ENCODE measurements at places on chromosomes 1 and 21.

- DNase-seq, result no peak
Observed at GRCh38 chr1:201019321-201019977, 4.1 kb downstream of the KIF21B start.

- DNase-seq, result no peak
Observed at GRCh38 chr1:50724626-50725286, 235.3 kb downstream of the FAF1 start.

GRCh38 chr1:216356945-216357344 is 66.3 kb downstream of the USH2A start:
- no peak for DNase-seq

- DNase-seq, result no peak
Observed at GRCh38 chr1:158607296-158607695, 2.2 kb downstream of the OR10Z1 start.

DNA sequence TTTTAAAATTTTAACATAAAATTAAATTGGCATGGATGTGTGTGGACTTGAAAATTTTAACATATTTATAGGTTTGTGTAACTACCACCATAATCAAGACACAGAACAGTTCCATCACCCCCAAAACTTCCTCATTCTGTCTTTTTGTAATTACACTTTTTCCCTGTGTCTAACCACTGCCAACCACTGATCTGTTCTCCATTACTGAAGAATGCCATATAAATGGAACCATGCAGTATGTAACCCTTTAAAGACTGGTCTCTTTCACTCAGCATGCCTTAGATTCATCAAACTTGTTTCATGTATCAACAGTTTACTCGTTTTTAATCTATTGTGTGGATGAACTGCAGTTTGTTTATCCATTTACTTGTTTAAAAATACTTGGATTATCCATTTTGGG is 13.0 kb upstream of the AHCYL1 start:
- no peak for DNase-seq

DNA sequence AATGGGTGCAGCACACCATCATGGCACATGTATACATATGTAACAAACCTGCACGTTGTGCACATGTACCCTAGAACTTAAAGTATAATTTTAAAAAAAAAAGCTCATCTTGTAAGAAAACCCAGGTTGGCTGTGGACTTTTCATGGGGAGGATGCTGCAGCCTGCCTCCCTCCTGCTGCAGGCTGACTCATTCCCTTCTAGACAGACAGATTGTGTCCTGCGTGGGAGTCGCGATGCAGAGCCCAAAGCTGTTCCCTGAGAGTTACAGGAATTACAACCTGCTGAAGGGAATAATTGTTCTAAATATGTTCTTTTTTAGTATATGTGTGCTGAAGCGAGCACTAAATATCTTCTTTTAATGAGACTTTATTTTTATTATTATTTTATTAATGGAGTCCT is 93.2 kb downstream of the TBX19 start:
- DNase-seq, result no peak

GRCh38 chr21:44923480-44924084 is 2.9 kb upstream of the ITGB2 start:
- DNase-seq, result no peak

GRCh38 chr1:162704673-162705424 is 72.6 kb downstream of the DDR2 start:
- DNase-seq, result no peak

GRCh38 chr1:107532318-107532717 is 391.5 kb downstream of the NTNG1 start:
- no peak for DNase-seq

DNA sequence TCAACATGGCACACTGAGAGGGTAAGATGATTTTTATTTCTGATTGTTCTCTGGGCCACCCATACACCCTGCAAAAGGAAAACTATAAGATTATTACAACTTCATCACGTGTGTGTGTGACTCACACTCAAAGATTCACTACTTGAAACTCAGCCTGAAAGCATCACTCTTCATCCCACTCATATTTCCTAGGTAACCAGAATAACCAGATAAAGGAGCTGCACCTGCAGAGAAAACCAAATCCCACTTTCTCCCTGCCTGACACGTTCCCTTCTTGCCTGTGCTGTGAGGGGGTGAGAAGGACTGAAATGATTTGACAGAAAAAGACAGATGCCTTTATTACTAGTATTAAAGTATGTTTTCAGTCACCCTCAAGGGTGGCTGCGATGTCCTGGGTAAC is 131.6 kb downstream of the TGFBR3 start:
- DNase-seq, result no peak

DNA sequence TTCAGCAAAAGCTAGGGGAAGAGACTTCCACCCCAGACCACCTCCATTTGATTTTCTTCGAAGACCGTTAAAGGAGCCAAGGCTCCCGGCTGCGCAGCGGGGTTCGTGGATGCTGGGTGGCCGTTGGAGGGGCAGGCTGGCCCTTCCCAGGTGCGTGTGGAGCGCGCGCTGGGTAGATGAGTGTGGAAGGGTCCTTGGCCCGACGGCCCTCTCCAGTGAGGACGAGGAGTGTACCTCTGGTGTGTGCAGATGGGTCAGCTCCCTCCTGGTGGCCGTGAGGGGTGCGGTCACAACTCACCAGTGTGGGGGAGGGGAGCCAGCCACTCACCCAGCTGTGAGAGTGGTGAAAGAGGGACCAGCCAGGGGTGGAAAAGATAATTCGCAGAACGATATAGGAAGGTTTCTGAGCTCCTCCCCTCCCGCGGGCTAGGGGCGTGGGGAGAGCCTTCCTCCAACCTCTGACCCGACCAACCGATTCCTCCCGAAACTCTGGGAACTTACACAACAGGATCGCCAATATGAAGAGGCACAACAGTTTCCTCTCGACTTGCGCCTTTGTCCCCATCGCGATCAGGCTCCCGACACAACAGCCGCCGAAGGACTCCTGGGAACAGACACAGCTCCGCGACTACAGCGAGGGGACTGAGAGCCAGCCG is at the start of gene F11R:
F11R (minus strand) TSS at position 644 of the 656 bp plus-strand sequence; CDS start at position 565, 79 bp downstream.
- DNase-seq, result no peak

GRCh38 chr1:85087659-85088407 is 39.5 kb upstream of the MCOLN3 start:
- DNase-seq, result no peak

DNA sequence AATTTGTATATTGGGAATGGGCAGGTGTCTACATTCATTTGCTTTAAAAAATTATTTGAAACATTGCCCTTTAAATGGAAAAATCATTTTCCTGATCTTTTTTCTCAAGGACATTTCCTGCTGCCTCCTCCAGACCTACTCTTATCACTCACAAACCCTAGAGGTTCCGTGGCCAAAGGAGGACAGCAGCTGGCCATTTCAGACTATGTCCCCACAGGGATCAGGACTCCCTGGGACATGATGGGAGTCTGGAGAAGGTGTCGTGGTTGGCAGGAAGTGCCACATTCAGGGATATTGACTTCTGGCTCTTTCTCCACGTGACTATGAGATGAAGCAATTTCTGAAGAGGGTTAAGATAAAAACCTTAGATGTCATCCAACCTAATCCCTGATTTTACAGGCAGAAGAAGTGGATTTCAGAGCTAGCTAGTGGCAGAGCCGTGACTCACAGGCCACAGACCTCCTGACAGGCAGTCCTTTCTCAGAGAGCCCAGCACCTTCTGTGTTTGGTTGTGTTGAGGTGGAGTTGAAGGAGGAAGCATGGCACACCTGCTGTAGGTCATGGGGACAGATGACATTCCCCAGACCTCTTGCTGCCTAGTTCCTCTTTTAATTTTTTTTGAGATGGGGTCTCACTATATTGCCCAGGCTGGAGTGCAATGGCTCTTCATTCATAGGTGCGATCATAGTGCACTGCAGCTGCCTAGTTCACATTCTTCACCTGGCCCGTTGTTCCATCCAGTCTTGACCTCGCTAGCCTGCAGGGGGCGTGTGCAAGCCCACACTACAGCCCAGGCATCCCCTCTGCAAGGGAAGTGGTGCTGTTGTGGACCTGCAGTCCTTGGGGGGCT is 25.5 kb upstream of the IL10 start:
- DNase-seq, result no peak

- DNase-seq, result no peak
Observed at GRCh38 chr1:18126616-18127015, 19.0 kb downstream of the IGSF21 start.

Data from AG04450 (cell line).